Left colon (tissue), 2 donors: ENCODE measurements at places on chromosomes 6 and 20.

- no peak for DNase-seq
Observed at GRCh38 chr6:3620937-3621336, 130.6 kb downstream of the PXDC1 start.

DNA sequence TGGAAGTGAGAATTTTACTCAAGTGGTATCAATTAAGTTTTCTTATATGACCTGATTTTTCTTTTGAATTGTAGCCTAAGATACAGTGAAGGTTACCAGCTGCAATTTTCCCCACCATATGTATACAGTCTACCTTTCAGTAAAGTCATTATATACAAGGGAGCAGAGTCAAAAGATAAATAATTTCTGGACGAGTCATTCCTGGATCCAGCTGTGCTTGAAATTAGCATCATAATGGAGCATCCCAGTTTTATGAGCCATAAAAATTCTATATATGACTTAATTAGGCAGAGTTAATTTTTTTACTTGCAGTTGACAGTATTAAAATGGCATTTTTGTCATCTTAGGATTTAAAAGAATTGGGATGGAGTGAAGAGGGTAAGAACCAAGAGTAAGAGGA is 1008.4 kb downstream of the PHF3 start:
- no peak for DNase-seq

DNA sequence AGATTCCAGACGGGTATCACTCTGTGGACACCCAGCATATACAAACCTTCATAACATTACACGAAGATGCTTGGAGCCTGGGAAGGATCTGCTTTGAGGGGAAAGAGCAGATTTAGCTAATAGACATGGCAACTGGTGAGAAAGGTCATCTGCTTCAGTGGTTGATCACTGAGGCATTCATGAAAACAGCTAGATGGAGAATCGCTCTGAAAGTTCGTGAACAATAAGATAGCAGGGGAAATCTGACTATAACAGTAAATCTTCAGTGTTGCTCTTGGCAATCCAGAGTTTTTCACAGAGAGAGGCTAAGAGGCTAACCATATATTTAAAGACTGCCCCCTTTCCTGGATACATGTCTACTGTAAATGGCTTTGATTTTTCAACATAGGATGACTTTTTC is 245.3 kb downstream of the FARS2 start:
- DNase-seq: no peak

DNA sequence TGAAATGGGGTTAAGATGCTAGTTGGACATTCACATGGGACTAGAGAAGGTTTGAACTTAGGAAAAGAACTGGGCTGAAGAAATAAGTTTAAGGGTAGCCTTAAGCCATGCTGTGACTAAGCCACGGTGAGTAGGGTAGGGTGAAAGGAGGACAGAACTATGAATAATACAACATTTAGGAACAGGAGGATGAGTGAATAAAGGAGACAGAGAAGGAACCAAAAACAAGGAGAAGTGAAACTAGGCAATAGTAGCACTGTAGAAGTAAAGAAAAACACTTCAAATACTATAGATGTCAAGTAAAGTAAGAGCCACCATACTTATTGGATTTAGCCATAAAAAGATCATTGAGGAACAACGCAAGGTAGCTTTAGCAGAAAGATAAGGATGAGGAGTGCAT is 111.2 kb downstream of the KCNQ5 start:
- DNase-seq: no peak

DNA sequence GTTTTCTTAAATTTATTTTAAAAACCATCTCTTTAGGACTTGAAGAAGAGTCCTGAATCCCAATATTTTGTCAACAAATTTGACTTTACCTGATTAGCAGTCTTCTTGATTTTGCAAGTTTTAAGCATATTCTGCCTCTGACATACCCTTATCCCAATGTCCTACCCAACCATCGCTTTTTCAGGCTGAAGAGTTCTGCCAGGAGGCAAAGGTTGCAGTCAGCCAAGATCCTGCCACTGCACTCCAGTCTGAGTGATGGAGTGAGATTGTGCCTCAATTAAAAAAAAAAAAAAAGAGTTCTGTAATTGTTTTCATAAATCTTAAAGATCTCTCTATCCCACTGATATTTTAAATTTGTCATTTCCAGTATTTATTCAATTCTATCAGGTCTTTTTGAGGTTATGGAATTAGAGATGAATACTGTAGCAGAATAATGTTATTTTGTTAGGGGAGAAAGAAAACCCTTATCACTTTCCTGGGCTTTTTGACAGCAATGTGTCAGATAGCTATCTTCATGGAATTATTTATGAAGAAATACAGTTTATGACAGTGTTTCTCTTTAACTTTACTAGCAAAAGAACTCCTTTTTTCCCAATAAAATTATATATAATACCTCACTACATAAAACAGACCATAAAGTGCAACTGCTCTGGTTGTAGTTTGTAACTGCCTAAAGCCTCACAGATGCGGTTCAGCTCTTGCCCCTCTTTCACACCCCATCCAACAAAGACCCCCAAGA is 78.2 kb downstream of the IBTK start:
- DNase-seq: no peak

DNA sequence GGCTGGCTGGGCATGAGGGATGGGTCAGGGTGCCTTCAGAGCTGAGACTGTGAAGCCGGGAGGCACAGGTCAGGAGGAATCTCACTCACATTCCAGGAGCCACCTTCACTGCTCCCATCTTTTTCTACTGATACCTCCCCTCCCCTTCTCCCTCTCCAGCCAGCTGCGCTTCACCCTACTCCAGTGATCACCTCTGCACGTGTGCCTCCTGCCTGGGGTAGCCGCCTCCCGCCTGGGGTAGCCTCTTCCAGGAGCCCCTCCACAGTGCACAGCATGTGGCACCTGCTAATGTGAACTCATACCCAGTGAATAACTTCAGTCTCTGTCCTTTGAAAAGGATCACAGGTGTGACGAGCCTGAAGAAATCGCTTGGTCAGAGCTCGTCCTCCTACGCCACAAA is 232.6 kb downstream of the TMEM242 start:
- no peak for DNase-seq

- DNase-seq: no peak
Observed at GRCh38 chr20:51385646-51386530, 156.6 kb downstream of the NFATC2 start.

GRCh38 chr6:34829137-34829536 is 37.3 kb downstream of the BLTP3A start:
- no peak for DNase-seq

DNA sequence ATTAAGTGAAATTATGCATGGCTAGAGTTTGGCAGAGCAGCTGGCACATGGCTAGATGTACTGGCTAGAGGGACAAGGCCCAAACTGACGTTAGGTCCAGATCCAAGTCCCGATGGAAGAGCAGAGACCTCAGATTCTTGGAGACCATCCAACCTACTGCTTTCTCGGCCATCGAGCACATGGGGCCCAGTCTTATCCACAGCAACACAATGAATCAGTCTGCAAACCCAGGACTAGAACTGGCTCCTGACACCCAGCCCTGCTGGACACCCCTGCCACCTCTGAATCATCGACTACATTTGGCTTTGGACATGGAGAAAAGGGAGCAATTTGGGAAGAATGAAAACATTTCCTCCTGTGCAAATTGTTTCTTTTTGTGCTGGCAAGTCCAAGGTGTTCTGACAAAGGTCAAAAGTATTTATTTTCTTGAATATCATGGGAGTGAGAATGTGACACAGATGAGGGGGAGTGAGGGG is 23.9 kb upstream of the YWHAB start:
- DNase-seq: no peak

DNA sequence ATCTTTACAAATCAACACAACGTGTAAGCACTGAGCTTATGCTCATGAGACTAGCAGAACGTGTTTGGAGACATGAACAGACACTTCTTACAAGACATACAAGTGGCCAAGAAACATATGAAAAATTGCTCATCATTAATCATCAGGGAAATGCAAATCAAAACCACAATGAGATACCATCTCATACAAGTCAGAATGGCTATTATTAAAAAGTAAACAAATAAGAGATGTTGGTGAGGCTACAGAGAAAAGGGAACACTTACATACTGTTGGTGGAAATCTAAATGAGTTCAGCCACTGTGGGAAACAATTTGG is 327.9 kb upstream of the SOX4 start:
- DNase-seq: no peak
